ENCODE measurements at places on chromosomes 3 and 15.

DNA sequence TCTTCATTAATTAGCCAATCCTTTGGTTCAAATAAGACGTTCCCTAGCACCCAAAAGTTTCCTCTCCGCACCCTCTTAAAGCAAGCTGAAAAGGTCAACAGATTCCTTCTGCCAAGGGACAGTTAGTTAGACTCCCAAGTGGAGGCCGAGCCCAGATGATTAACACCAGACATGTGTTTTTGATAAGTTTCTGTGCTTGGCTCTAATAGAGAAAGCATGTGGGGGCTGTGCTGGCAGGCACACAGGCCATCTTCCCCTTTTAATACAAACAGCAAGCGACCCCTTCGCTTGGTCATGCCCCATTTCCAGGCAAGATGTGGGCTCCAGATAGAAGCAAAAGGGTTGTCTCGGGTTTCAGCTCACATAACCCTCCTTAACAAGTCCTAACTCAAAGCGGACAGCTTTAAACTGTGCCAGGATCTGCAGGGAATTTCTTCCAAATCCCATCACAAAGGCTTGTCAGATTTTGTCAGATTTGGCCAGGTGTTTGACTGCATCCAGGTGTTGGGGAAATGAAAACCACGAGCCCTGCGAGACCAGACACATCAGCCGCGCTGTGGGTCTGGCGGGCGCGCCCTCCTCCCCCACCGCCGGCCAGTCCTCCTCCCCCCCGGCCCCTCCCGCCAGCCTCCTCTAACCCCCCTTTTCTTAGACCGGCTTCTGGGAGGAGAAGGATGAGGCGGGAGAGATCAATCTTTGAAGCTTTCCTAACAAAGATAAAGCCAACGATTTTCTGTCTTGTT, 3.3 kb downstream of the HES1 start:
- no peak for DNase-seq

DNA sequence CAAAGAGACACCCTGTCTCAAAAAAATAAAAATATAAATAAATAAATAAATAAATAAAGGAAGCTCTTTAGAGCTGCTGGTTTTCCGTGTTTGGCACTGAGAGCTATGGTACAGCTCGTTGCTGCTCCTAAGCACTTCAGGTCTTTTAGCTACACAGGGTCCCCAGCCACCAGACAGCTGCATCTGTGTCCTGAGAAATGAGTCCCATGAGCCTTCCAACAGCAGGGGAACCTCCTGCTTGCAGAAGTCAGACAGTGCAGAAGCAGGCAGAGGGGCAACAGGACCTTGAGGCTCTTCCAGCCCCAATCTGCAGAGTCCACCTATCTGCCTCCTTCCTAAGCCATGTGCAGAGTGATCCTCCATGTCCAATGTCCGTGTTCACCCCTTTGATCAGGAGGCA, 159.0 kb downstream of the SV2B start:
- DNase-seq: no peak

GRCh38 chr3:59121346-59122144, 71.7 kb upstream of the CFAP20DC start:
- no peak for DNase-seq

GRCh38 chr3:16251316-16252085, 13.2 kb downstream of the DPH3 start:
- no peak for DNase-seq

GRCh38 chr3:2920103-2920502, 190.1 kb downstream of the IL5RA start:
- DNase-seq: no peak

DNA sequence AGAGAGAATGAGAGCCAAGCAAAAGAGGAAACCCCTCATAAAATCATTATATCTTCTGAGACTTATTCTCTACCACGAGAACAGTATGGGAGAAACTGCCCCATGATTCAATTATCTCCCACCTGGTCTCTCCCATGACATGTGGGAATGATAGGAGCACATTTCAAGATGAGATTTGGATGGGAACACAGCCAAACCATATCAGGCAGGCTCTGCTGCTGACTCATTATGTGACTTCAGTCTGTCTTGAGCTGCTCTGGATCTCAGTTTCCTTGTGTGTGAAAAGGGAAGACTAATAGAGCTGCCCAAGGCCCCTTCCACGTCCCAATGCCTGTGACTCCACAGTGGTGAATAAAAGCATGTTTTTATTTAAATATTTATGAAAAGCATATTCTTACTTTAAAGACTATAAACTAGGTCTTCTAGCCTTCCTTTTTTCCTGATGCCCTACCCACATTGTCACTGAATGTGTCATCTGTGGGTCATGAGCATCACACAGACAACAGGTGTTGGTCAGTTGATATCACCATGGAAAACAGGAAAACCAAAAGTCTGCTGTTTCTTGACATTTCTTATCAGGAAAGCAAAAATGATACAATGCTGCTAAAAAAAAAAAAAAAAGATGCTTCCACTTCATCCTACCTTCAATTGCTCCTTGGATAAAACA, 96.0 kb upstream of the PPP2R3A start:
- DNase-seq: no peak

DNA sequence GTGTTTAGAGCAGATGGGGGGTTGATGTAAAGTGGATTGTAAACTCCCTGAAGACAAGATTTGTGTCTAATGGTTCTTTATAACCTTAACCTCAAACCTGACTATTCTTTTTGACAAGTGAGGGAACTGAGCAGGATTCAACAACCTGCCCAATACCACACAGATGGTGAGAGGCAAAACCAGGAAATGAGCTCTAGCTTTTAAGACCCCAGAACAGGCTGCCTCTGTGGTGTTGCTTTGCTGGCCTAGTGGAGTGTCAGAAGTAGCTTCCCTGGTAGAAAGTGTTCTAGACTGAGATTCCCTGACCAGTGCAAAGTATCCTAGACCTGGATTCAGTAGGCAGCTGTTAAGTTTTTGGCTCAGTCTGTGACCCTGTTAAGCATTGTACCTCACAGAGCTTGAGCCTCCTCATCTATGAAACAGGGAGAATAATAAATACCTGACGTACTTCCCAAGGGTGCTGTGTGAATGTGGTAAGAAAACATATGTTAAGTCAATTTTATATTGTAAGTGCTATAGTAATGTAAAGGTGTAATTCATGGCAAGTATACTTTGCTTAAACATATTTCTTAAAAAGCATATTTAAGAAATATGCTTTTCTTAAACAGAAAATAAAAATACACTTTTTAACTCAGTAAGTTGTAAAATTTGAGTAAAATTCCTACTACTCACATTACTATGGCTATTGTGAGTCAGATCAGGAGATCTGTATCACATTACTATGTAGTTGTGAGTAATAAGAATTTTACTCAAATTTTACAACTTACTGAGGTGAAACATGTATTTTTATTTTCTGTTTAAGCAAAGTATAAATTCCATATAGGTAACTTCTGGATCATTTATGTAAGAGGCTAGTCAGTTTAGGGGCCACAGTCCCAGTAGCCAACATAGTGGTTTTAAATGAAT, 8.8 kb downstream of the GPR87 start:
- no peak for DNase-seq

- no peak for DNase-seq
These were observed 65.5 kb downstream of the CORO2B start for GRCh38 chr15:68644083-68644904.

- DNase-seq: no peak
These were observed 32.7 kb downstream of the EBLN2 start for GRCh38 chr3:73094129-73094528.

DNA sequence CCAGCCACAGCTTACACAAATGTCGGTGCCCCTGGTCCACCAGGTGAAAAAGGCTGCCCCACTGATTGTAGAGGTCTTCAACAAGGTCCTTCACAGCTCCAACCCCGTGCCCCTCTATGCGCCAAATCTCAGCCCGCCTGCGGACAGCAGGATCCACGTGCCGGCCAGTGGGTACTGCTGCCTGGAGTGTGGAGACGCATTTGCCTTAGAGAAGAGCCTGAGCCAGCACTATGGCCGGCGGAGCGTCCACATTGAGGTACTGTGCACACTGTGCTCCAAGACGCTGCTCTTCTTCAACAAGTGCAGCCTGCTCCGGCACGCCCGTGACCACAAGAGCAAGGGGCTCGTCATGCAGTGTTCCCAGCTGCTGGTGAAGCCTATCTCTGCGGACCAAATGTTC, 32.9 kb upstream of the ALPK3 start:
- no peak for DNase-seq

DNA sequence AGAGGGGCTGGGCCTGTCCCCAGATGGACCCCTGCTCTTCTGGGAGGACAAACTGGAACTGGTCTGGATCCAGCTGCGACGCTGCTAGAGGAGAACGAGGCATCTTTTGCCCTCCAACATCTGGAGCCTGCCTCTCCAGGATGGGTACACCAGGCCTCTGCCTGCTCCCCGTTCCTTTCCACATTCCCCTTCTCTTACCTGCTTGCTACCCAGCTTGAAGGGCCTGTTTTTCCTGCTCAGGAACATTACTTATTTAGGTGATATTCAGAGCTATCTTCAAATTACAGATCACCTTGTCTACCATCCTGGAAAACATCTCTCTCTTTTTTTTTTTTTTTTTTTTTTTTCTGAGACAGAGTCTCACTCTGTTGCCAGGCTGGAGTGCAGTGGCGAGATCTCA, 64.0 kb downstream of the CHRD start:
- no peak for DNase-seq

- no peak for DNase-seq
These were observed 22.2 kb downstream of the UACA start for GRCh38 chr15:70741107-70741531.

- DNase-seq: no peak
These were observed 103.1 kb upstream of the CCNL1 start for GRCh38 chr3:157263027-157263426.

DNA sequence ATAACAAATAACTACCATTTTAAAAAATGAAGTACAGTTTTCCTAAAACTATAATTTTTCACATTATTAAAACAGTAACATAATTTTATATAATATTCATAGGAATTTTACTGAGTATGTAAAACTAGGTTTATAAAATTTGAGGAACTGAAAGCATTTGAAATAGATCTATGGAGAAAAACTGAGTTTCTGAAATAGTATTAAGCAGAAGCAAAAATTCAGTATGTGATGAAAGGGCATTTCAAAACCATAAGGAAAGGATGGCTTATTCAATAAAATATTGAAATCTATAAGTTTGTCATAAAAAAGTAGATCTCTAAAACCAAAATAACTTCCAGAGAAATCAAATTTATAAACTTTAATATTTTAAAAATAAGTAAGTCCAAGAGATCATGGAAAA, 53.4 kb downstream of the GBE1 start:
- DNase-seq: no peak

DNA sequence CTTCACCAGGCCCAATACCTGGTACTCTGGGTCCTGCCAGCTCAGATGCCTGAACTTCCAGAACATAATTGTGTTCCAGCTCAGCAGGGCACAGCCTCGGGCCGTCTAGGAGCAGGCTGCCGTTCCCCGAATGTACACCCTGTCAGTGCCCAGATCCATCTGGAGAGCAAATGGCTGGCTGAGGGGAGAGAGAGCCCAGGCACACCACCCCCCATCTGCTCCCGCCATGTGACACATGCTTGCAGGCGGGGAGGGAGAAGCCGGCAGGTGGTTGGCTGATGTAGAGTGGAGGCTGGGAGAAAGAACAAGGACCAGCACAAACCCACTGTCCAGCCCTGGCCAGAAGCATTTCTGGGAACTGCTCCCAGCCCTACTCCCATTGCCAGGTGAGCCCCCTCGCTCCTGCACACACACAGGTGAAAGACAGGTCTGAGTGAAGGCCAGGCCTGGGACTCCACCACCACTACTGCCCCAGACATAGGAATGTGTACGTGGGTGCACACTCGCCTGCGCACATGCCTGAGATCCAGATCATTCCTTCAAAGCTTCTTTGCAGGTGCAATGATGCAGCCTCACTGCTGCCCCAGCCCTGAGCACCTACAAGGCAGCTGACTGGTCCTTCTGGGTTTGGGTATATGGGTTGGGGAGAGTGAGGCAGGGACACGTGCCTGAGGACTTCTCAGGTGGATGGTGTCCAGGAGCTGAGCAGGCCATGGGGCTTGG, 53.5 kb downstream of the SEMA5B start:
- no peak for DNase-seq

DNA sequence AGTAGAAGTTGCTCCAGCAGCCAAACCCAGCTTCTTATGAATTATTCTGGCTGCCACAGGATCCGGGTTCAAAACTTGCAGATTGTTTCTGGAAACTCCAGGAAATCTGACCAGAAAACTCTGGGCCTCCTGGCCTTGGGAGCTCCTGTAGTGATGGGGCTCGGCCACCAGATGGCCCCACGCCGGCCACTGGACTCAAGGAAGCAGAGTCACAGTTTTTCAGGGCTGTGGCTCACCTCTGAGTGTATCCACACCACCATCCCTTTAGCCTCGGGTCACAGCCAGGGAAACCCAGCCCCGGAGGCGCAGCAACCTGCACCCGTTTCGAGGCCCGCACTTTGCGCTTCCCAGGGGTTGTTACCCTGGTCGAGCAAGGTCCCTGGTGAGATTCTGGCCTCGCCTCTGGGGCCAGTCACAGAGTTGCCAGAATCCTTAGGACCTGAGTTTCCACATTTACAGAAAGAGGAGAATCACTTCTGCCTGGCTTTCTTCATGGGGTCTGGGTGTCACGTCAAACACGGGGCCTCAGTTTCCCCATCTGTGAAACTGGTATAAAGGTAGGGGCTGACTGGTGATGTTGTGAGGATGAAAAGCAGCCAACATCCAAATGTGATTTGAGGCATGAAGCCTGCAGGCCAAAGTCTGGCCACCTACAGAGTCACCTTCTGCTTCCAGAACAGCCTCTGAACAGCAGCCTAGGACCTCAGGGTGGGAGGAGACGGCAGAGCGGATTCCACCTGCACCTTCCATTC, 53.5 kb upstream of the LCTL start:
- peak; percentile 21 for DNase-seq

- DNase-seq: no peak
These were observed 16.9 kb downstream of the TKT start for GRCh38 chr3:53238886-53239285.

- no peak for DNase-seq
These were observed 4.3 kb upstream of the PKM start for GRCh38 chr15:72235298-72235697.

DNA sequence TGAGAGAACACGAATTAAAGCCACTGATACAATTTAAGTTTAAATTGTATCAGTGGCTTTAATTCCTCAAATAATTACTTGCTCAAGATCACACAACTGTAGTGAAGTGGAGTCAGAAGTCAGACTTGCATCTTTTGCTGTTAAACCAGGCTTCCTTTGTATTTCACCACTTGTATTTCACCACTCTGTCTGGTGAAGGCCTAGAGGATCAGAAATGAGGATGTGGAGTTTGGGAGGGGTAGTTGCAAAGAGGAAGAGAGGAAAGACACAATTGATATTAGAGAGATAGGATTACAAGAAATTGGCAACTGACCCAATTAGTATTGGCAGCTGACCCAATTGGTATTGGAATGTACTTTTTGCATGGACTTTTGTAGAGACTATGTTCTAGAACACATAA, 288.1 kb upstream of the GPR149 start:
- DNase-seq: no peak

GRCh38 chr3:172582712-172583111, 59.5 kb upstream of the TNFSF10 start:
- no peak for DNase-seq
